Left hindlimb (tissue), 1 donor: ENCODE measurements at places on chromosomes 12 and 14.

DNA sequence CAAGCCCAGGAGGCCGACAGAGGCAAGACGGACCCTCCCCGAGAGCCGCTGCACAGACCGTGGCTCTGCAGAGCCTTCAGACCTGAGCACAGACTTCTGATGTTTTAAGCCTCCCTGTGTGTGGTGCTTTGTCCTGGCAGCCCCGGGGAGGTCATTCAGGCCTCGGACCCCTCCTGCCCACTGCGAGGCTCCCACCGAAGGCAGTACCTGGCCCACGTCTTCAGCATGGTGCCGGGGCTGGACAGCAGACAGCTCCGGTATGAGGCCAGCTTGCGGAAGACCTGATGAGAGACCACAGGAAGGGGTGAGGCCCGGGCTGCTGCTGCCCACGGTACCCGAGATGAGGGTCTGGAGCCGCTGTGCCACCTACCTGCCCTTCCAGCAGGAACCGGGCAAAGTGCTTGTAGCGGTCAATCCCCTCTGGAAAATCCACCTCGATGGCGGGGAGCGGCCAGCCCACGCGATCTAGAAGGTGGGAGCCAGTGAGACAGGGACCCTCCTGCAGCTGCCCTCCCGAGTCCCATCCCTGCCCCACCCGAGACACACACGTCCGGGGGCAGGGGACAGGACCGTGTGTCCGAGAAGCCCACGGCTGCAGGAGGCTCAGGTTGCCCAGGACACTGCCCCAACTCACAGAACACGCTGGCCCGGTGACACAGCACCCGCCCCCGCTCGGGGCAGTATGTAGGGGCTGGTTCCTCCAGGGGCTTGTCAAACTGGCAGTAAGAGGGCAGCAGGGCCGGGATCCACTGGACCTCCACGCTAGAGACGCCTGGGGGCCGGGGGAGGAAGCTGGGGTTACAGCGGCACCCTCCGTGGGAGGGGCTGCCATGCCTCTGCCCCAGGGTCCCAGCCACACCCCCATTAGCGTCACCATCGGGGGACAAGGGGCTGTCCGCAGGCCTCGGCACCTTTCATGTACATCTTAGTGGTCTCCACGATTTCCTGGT lies 35.6 kb upstream of the UBC start:
- no peak for DNase-seq

- no peak for DNase-seq
Measured at GRCh38 chr12:13073173-13073572, 29.0 kb downstream of the FAM234B start.

DNA sequence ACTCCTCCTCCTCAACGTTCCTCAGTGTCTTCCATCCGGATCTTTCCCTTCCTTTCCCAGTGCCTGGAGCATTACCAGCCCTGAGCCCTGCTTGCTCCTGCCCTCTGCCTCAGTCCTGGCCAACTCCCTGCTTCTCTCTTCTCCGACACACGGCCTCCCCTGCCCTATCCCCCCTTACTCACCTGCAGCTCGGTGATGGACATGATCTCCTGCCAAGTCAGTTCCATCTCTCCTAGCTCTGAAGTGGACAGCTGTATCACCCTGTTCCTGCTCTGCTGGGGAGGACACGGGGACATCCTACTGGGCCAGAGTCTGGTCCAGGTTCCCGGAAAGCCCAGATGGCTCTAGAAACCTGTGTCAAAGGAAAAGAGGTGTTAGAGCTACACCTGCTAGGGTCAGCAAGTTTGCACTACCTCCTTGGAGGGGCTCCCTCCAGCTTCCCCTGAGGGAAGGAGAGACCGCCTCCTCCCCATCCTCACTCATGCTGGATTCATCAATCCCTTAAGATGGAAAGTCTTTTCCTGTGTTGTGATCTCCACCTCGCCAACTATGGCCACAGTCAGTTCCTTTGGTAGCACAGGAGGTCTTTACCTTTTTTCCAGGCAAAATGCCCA lies 5.8 kb downstream of the NFE2 start:
- DNase-seq: no peak

- no peak for DNase-seq
Measured at GRCh38 chr12:58502226-58502625, 418.1 kb downstream of the LRIG3 start.

DNA sequence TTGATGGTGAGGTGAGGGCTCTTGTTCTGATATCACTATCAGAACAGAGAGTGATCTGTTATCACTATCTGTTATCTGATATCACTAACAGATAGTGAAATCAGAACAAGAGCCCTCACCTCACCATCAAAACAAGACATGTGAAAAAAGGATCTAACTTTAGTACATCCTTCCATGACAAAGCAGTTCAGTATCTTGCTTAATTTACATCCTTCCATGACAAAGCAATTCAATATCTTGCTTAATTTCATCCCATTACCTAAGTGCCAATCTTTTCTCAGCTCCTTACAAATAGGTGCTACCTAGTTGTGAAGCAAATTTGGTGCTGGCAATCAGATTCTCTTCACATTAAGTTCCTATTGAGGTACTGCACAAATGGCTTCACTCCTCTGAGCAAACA lies 1865.6 kb upstream of the FLRT2 start:
- no peak for DNase-seq

- no peak for DNase-seq
Measured at GRCh38 chr12:130993759-130994670, 40.3 kb downstream of the ADGRD1 start.
